ENCODE measurements at places on chromosomes 2 and 18.

DNA sequence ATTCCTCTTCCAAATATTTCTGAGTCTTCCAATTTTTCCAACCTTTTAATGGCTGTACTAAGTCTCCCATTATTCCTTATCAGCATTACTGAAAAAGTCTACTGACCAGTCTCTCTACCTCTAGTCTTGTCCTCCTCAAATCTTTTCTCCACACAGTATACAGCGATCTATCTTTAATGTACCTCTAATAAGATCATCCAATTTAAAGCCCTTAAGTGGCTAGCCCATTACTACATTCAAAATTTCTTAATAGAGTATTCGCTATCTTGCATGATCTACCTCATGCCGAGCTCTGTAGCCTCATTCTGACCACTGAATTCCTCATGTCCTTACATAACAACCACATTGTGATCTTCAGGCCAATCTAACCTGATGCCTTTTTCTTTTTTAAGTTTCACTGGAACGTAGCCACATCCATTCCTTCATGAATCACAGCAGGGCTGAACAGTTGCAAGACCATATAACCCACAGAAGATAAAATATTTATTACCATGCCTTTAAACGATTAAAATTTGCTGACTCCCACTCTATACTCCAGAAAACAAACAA lies 57.9 kb downstream of the SLC66A3 start:
- DNase-seq = peak; percentile 32

- DNase-seq = no peak
These were observed 39.4 kb downstream of the PXDN start for GRCh38 chr2:1704631-1705556.

DNA sequence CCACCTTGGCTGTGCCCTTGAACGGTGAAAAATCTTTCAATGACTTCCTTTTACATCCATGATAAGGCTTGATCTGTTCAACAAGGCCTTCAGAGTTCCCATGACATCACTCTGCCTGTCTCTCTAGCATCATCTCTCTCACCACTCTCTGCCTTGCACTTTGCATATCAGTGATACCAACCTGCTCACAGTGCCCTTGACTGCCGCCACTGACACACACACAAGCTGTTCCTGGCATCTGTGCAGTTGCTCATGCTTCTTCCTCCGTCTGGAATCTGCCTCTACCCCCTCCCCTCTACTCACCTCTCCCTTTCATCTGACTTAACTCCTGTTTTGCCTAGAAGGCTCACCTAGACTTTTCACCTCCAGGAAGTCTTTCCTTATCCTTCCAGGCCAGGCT lies 79.1 kb upstream of the SEC11C start:
- no peak for DNase-seq

DNA sequence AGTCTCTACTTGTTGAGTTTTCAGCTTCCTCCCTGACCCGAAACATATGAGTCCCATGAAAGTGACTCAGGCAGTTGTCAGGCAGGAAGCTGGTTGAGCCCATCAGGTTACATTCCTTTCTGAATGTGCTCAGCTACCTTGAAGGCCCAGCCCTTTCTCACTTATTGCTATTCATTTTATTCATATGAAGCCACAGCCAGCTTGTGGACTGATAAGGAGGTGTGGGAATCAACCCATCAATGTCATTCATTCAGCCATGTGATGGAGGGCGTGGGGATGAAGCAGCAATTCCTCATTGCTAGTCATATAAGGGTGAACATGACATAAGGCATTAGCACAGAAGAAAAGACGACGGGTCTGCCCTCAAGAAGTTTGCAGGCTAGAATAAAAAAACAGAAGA lies 5.3 kb upstream of the VPS4B start:
- peak; percentile 65 for DNase-seq

- no peak for DNase-seq
These were observed 116.3 kb downstream of the GALNT1 start for GRCh38 chr18:35697869-35698268.

GRCh38 chr2:40095000-40095399 lies 315.9 kb upstream of the THUMPD2 start:
- no peak for DNase-seq

DNA sequence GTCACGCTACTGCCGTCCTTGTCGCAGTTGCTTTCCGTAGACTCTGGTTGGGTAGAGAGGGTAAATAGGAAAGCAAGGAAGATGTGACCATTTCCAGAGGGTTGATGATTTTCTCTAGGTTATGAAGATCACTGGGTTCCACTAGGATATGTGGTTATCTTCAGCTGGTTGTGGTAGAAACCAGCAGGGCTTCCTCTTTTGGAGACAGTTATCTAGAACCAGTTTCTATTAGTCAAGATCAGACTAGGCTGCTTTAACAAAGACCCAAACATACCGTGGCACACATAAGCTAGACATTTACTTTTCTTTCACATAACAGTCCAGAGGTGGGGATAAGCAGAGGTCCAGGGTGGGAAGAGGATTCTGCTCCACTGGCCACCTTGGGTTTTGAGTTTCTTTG lies 59.6 kb downstream of the FASTKD2 start:
- no peak for DNase-seq

DNA sequence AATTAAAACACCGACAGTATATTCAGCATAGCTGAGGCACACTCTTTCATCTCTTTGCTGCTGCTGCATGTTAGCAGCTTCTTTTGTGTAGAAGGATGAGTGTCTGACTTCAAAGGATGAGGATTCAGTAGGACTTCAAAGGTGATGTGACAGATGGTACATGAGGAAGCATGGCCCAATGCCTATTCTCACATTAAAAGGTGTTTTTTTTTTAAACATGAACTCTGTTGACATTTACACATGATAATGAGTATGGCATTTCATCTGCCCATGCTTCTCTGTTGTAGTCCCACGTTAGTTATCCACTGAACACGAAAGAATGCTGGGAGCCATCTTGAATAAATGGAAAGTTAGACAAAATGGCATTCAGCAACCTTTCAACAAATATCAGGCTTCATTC lies 1950.8 kb upstream of the PIK3C3 start:
- DNase-seq = no peak

GRCh38 chr2:53641290-53641689 lies 126.3 kb upstream of the CHAC2 start:
- no peak for DNase-seq

DNA sequence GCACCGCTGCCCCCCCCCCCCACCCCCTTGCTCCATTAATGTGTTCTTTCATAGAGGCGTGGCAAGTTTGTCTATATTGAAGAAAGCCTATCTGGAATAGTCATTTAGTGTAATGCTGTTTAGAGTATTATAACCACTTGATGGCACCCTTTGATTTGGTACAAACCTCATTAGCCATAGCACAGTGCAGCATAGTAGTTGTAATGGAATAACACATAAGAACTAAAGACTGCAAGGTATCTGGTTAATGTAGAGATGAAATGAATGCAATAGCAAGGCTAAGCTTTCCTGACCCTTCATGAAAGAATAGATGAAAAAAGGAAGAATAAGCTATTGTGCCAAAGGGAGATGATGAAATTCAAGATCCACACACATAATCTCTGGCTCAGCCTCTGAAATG lies 81.9 kb downstream of the EHBP1 start:
- DNase-seq = no peak

All from kidney epithelial cell (primary cell).